ENCODE measurements at places on chromosomes 6 and 20.
A peak's percentile ranks its signal among the peaks of the same experiment; 100 is the strongest.

- DNase-seq = no peak
Measured at GRCh38 chr6:3797231-3798054, 45.9 kb upstream of the PXDC1 start.

GRCh38 chr6:40477246-40478126 lies 109.7 kb downstream of the LRFN2 start:
- peak; percentile 62 for DNase-seq

GRCh38 chr6:71733970-71734899 lies 152.1 kb upstream of the RIMS1 start:
- DNase-seq = no peak

GRCh38 chr20:14062786-14063185 lies 67.5 kb downstream of the MACROD2 start:
- no peak for DNase-seq

DNA sequence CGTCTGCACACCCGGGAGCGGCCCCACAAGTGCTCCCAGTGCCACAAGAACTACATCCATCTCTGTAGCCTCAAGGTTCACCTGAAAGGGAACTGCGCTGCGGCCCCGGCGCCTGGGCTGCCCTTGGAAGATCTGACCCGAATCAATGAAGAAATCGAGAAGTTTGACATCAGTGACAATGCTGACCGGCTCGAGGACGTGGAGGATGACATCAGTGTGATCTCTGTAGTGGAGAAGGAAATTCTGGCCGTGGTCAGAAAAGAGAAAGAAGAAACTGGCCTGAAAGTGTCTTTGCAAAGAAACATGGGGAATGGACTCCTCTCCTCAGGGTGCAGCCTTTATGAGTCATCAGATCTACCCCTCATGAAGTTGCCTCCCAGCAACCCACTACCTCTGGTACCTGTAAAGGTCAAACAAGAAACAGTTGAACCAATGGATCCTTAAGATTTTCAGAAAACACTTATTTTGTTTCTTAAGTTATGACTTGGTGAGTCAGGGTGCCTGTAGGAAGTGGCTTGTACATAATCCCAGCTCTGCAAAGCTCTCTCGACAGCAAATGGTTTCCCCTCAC lies 21.0 kb downstream of the PRDM1 start:
- no peak for DNase-seq

GRCh38 chr6:101918471-101918870 lies 525.0 kb downstream of the GRIK2 start:
- no peak for DNase-seq

- DNase-seq = no peak
Measured at GRCh38 chr6:117389227-117390057, 36.3 kb downstream of the ROS1 start.

Data from tongue (tissue), 3 donors.